ENCODE measurements at places on chromosomes 3 and 15.

GRCh38 chr3:16824081-16824696 lies 60.6 kb upstream of the PLCL2 start:
- no peak for DNase-seq

DNA sequence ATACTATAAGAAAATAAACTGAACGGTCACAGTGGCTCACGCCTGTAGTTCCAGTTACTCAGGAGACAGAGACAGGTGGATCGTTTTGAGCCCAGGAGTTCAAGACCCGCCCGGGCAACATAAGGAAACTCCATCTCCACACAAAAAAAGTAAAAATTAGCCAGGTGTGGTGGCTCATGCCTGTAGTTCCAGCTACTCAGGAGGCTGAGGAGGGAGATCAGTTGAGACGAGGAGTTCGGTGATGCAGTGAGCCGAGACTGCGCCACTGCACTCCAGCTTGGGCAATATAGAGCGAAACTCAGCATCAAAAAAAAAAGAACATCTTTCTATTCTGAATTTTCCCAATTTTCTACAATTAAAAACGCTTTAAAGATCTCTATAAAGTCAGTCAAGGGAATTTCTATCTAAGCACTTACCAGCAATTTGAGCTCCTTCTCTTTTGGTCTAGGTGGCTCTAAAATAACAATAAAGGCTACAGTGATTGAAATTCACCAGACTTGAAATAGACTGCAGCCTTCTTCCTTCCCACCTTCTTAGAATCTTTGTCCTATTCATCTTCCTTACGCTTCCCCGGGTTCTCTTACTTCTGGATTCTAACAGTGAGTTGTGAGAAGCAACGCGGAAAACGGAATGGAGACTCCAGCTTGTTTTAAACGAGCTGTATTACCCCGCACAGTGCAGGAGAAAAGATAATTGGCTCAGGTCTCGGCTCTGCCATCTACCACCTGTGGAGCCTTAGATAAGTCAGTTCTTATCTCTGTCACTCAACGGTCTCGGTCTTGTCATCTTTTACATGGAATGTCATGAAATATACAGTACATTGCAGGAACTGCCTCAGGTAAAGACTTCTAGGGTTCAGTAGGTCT lies 812 bp upstream of the SEC62 start:
- no peak for DNase-seq

GRCh38 chr3:15657016-15657415 lies 55.5 kb downstream of the BTD start:
- no peak for DNase-seq

DNA sequence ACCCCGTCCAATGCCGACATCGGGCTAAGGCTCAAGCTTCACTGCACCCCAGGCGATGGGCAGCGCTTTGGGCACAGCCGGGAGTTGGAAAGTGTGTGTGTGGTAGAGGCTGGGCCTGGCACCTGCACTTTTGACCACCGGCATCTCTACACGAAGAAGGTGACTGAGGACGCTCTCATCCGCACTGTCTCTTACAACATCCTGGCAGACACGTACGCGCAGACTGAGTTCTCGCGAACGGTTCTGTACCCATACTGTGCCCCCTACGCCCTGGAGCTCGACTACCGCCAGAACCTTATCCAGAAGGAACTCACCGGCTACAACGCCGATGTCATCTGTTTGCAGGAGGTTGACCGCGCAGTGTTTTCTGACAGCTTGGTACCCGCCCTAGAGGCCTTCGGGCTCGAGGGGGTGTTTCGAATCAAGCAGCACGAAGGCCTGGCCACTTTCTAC lies 1.0 kb downstream of the PDE12 start:
- no peak for DNase-seq

GRCh38 chr3:107411056-107411455 lies 33.8 kb downstream of the CCDC54 start:
- no peak for DNase-seq
